ENCODE measurements at places on chromosomes 2 and 18. TPM values are rescaled to one million over a fixed set of nuclear protein-coding genes. Genes with fewer than 3 reads are reported as not detected.
A peak's percentile ranks its signal among the peaks of the same experiment; 100 is the strongest.

DNA sequence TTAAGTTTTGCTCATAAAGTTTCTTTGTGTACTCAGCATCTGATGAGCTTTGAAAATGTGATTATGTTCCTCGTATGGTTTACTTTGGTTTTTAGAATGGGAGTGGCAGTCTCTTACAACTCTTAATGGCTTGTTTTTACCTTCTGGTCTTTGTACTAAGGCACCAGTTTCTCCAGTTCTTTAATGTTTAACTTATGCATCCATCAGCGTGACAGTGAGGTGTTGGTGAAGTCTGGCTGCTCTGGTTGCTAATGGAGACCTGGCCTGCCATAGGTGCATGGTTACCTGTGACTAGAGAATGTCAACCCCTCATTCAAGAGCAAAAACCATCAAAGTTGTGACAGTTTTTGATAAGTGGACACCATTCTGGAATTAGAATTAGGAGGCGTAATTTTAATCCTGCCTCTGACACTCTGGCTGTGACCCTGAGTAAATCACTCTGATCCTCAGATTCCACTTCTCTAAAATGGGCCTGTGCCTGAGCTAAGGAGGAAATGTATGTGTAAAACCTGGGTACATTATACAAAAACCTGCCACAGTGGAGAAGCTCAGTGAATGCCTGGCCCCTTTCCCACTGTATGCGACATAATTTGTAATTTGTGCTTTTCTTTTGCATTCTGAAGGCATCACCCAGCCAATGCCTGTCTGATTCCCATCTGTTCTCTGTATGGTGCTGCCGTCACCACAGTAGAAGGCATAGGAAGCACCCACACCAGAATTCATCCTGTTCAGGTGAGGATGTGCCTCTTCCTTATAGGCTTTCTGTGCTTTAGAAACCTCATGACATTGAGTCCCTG lies 11.2 kb downstream of the AOX1 start:
- DNase-seq = no peak

DNA sequence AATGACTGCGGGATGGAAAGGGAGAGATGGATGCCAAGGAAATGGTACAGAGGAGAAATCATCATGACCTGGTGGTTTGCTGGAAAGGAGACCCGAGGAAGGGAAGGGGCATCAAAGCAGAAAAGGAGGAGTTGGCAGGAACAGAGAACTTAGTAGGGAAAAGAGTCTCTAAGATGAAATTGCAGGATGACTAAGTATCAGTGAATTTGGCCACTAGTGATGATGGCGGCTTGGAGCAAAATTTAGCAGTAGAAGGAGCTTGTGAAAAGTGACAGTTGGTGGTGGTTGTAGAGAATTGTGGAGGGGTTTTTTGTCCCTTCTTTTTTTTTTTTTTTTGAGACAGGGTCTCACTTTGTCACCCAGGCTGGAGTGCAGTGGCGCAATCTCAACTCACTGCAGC lies 10.1 kb downstream of the METAP1D start:
- no peak for DNase-seq

DNA sequence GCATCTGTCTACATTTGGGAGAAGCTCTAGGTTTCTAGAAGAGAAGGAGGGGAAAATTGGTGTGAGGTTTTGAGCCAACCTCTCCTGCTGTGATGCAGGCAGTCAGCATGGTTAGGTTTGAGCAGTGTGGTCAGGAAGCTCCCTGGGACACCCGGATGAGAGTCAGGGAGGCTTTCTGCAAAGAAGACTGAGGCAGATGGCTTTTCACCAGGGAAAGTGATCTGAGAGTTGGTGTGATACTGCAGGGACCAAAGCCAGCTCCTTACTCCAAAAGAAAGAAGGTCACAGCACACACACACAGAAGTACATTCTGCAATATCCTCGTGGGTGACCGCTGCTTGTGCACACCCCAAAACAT lies 75.8 kb upstream of the BCL11A start:
- DNase-seq = no peak

GRCh38 chr2:210558708-210559107 lies 2.3 kb downstream of the CPS1 start:
- peak; percentile 21 for DNase-seq

GRCh38 chr2:26575836-26576564 lies 65.2 kb downstream of the CIB4 start:
- no peak for DNase-seq

DNA sequence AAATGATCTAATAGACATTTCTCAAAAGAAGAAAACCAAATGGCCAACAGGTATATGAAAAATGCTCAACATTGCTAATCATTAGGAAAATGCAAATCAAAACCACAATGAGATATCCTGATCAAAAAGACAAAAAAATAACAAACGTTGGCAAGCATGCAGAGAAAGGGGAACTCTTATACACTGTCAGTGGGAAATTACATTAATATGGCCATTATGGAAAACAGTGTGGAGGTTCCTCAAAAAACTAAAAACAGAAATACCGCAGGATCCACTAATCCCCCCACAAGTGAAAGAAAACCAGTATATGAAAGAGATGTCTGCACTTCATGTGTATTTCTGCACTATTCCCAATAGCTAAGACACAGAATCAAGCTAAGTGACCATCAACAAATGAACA lies 57.7 kb upstream of the CTIF start:
- no peak for DNase-seq

- no peak for DNase-seq
Measured at GRCh38 chr2:220955776-220956175, 616.3 kb downstream of the EPHA4 start.

DNA sequence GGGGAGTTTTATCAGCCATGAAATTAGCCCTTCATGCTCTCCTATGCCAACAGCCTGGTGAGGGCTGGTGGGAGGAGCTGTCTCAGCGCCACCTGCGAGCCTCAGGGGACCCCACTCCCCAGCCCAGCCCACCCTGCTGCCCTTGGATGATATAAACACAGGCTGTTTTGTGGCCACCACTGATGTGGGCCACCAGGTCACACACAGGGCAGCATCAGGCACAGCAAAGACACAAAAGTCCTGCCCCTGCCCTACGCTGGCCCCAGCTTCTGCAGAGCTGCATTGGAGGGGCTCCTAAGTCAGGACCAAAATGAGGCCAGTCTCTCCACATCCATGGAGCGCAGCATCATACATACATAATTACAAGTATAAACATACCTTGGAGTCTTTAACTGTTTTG lies 110.6 kb upstream of the TEX51 start:
- DNase-seq = no peak

GRCh38 chr2:30148850-30149249 lies 2.0 kb downstream of the YPEL5 start:
- DNase-seq = no peak

DNA sequence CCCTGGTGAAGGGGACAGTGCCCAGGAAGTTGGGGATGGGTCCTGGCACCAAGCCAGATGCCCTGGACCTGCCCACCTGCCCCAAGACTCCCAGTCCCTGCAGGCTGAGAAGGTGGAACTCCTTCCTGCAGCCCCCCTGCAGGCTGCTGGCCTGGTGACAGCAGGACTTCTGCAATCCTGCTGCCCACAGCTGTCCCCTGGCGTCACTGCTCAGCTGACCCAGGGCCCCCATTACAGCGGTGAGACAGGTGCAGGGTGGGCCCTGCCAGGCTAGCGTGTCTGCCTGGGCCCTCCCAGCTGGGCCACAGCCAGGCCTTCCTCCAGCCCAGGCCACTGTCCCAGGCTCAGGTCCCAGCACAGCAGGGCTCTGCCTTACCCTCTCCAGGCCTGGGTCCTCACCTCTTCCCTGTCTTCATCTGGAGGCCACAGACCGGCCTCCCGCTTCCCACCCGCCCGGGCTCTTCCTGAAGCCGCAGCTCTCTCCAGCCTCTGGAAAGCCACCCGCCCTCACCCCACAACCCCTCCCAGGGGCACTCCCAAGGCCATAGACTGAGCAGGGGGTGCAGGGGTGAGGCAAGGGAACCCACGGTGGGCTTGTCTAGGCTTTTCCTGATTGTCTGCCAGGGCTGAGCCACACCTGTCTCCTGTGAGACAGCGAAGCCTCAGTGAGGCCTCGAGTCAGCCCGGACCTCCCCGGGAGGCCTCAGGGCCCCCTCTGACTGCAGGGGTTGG lies 8.8 kb upstream of the ERFE start:
- no peak for DNase-seq

DNA sequence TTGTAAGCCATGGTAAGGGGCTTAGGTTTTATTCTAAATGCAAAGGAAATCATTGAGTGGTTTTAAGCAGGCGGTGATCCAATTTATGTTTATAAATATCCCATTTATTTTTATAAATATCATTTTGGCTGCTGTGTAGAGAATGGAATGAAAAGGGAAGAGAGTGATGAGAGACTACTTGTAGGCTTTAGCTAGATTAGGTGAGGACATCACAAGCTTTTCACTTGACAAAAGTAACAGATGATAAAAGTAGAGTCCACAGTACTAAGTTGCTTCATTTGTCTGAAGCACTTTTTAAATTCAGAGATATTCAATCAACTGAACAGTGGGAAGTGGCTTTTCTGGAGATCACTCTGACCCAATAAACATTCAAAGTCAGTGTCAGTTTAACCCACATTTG lies 65.4 kb upstream of the FSHR start:
- DNase-seq = no peak

The MC2R gene
- total RNA-seq = not detected

The GLI2 gene
- total RNA-seq = not detected

The MOGAT1 gene
- not detected for total RNA-seq

The L3MBTL4 gene
- 13.5 TPM for total RNA-seq

The SPRED2 gene
- 59.1 TPM for total RNA-seq

The NTSR2 gene
- not detected for total RNA-seq

The SLC30A3 gene
- 0.17 TPM for total RNA-seq

The SKA1 gene
- total RNA-seq = 0.83 TPM

The CFC1 gene
- total RNA-seq = not detected

The MATN3 gene
- total RNA-seq = 4.8 TPM
